ENCODE measurements at places on chromosomes 1 and 21. TPM values are rescaled to one million over a fixed set of nuclear protein-coding genes. Genes with fewer than 3 reads are reported as not detected.

DNA sequence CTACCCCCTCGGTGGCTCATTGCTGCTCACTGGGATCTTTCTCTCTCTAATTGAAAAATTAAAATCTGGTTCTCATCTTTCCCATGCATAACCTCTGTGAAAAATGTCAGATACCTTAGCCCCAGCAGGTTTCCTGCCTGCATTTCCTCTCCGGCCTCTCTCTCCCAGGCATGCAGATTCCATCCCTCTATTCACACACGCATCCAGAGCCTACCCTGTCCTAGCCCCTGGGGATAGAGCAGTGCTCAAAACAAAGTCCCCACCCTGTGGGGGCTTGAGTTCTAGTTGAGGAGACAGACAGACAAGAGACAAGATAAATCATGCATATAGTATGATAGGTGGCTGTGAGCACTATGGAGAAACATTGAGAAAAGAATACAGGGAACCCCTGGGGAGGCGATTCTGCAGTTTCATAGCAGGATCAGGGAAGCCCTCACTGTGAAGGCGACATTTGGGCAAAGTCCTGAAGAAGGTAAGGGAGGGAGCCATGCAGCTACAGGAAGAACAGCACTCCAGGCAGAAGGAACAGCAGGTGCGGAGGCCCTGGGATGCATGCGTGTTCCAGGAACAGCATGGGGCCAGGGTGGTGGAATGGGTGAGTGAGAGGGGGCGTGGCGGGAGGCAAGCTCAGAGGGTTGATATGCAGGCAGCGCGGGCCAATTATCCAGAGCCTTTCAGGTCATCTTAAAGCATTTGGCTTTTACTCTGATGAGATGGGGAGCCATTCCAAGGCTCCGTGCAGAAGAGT is 3.5 kb upstream of the BSND start:
- no peak for DNase-seq

GRCh38 chr1:246081138-246081702 is 425.9 kb downstream of the SMYD3 start:
- DNase-seq = no peak

- DNase-seq = no peak
Observed at GRCh38 chr1:23283667-23284602, 60.1 kb downstream of the HNRNPR start.

DNA sequence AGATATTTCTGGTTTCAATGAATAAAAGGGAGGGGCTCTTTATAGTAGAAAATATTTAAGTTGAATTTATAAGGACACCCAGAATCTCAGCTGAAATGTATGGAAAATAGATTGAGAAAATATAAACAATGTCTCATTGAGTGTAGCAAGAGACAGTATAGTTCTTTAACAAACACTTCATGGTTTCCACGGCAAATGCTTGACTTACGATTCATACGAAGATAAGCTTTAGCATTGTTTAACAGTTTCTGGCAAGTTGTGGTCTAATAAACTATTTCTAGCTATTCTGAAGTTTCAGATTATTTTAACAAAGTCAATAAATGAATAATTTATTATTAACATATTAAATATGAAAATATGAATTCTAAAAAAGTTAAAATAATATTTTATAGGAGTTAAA is 1419.4 kb downstream of the KCNT2 start:
- no peak for DNase-seq

The E2F2 gene
- 1.9 TPM for total RNA-seq

The DFFB gene
- total RNA-seq = 15.7 TPM

GRCh38 chr21:44370027-44370735 is 16.8 kb downstream of the TRPM2 start:
- peak; percentile 69 for DNase-seq

- no peak for DNase-seq
Observed at GRCh38 chr1:33610864-33611455, 138.5 kb downstream of the ZSCAN20 start.

- no peak for DNase-seq
Observed at GRCh38 chr1:191327868-191328267, 830.4 kb upstream of the RGS18 start.

The RIPK4 gene
- total RNA-seq = 17.3 TPM

DNA sequence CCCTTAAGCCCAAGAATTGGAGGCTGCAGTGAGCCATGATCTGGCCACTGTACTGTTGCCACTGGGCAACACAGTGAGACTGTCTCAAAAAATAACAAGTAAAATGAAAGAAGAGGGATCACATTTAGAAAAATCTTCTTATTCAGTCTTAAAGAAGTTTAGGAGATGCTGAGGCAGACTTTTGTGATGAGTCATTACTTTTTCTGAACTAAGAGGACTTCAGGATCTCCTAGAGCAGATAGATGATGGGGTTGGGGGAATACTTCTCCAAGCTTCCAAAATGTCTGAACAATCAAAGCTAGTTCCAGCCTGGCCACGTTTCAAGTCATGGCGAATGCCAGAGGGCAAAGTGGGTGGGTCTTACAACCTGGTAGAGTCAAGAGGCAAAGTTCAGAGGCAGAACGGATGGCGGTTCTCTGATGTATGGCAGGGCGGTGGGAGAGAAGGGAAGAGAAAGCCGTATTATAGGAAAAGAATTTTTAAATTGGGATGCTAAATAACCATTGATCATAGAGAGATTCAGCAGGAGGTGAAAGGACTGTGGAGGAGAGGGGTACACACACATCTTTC is 2.1 kb upstream of the CIART start:
- DNase-seq = no peak

The LAMC2 gene
- total RNA-seq = 61.1 TPM

- no peak for DNase-seq
Observed at GRCh38 chr1:204983136-204983535, 59.9 kb upstream of the CNTN2 start.

- DNase-seq = no peak
Observed at GRCh38 chr1:9859281-9860014, 35.7 kb upstream of the CLSTN1 start.

DNA sequence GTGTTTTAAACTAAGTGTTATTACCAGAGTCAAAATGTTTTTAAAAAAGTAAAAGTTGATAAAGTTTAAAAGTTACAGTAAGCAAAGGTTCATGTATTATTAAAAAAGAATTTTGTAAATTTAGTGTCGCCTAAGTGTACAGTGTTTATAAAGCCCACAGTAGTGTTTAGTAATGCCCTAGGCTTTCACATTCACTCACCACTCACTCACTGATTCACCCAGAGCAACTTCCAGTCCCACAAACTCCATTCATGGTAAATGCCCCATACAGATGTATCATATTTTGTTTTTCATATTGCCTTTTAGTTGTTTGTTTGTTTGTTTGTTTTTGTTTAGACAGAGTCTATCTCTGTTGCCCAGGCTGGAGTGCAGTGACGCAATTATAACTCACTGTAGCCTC is 353.8 kb upstream of the PTBP2 start:
- no peak for DNase-seq

DNA sequence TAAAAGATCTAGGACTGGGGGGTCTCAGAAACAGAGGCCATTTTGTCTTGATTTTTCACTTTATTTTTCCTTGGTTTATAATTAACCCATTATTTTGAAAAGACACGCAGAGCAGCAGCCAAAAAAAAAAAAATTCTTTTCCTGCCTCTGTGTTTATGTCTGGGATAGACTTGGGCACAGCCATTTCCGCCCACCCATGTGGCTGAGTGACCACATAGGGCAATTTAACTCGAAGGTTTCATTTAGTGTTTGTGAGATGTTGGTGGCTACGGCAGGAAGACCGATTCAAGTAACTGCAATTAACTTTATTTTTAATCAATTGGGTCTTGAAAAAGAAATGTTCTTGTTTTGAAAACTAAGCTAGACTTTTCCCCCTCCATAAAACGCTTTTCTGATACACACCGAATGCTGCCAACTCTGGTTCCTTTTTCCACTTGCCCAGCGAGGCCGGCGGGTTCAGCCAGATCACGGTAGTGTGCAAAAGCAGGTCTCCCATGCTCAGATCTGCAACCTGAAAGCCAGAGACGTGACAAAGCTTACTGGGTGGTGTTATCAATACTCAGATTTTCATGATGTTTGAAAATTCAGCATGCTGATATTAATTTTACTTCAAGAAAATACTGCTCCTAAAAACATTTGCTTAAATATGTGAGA is 97.4 kb upstream of the KRTAP19-8 start:
- no peak for DNase-seq

The SLC37A1 gene
- 69.9 TPM for total RNA-seq

The LMX1A gene
- not detected for total RNA-seq

- DNase-seq = peak; percentile 93
Observed at GRCh38 chr1:50620680-50621329, 197.6 kb upstream of the DMRTA2 start.

DNA sequence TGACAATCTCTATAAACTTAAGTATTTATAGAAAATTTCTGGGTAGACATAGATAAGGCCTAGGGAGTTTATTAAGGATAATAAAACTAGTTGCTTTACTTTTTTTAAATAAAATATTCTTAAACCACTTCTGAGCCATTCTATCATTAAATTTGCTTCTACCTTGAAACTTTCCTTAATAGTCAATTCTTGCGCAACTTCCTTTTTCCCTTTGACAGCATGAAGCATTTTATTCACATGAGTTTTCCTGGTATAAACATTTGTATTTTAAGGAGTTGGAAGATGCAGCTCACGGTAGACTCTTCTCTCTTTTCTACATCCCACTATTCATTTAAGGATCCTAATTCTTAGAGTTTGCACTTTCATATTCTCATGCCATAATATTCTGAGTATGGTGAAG is 75.8 kb upstream of the DPH5 start:
- DNase-seq = no peak

- DNase-seq = no peak
Observed at GRCh38 chr1:228172591-228173527, 7.3 kb downstream of the IBA57 start.

Measured in upper lobe of left lung (tissue), 6 donors.